ENCODE measurements at places on chromosomes 7 and 10. TPM values are rescaled to one million over a fixed set of nuclear protein-coding genes. Genes with fewer than 3 reads are reported as not detected.

- DNase-seq = no peak
Observed at GRCh38 chr10:15486404-15486803, 115.3 kb upstream of the FAM171A1 start.

DNA sequence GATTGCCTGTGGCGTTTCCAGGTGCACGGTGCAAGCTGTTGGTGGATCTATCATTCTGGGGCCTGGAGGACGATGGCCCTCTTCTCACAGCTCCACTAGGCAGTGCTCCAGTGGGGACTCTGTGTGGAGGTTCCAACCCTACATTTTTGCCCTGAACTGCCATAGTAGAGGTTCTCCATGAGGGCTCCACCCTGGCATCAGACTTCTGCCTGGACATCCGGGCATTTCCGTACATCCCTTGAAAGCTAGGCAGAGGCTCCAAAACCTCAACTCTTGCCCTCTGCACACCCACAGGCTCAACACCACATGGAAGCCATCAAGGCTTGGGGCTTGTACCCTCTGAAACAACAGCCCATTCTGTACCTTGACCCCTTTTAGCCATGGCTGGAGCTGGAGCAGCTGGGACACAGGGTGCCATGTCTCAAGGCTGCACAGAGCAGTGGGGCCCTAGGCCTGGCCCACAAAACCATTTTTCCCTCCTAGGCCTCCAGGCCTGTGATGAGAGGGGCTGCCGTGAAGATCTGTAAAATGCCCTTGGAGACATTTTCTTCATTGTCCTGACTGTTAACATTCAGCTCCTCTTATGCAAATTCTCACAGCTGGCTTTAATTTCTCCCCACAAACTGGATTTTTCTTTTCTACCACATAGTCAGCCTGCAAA is 10.0 kb upstream of the FGL2 start:
- DNase-seq = no peak

- DNase-seq = no peak
Observed at GRCh38 chr7:127905491-127906330, 125.5 kb downstream of the LRRC4 start.

- no peak for DNase-seq
Observed at GRCh38 chr7:96982586-96982985, 22.8 kb upstream of the DLX6 start.

DNA sequence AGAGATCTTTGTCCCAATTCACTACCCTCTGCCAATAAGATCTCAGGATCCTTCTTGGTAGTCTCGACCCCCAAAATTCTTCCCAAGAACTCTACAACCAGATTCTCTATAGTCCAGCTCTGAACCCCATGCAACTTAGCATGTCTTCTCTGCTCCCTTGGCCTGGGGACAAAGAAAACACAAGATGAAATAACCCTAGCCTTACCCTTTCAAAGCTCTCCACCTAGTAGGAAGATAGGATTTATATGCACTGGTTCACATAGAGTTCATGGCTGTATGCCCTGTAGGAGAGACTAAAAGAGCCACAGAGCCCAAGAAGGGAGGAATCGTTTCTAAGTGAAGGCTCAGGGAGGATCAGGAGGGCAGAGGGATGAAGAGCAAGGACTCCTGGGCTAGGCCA is 96.1 kb downstream of the PPP1R3C start:
- DNase-seq = no peak

DNA sequence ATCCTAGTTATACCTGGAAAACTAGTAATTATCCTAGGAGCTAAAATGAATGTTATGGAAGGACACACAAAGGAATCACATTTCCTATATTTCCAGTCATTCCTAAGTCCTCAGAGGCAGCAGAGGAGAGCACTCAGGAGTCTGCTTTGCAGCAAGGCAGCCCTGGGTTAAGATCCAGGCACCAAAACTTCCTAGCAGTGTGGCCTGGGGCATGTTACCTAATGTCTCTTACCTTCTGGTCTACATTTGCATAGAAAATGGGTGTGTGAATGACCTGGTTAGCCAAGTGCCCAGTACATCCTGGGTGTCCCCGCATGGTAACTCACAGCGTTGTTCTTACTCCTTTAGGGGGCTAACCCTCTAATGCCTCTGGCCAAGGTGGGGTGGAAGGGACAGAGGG is 135.9 kb downstream of the TAX1BP1 start:
- no peak for DNase-seq

DNA sequence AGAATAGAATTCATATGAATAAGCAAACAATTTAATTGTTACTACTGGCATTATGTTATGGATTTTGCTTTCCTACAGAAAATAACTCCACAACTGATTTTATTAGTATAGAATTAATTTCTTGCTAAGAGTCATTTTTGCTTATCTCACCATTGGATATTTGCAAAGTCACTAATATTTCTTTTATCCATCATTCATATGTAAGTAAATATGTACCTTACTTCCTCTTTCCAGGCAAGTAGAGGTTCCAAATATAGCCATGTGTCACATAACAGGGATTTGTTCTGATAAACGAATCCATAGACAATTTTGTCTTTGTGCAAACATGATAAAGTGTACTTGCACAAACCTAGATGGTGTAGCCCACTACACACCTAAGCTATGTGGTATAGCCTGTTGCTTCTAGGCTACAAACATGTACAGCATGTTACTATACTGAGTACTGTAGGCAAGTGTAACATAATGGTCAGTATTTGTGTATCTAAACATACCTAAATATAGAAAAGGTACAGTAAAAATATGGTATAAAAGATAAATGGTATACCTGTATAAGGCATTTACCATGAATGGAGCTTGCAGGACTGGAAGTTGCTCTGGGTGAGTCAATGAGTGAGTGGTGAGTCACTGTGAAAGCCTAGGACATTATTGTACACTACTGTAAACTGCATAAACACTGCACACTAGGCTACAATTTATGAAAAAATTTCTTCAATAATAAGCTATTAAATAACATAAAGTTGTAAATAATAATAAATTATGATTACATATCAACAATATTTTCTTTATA is 18.3 kb downstream of the KLLN start:
- DNase-seq = no peak

DNA sequence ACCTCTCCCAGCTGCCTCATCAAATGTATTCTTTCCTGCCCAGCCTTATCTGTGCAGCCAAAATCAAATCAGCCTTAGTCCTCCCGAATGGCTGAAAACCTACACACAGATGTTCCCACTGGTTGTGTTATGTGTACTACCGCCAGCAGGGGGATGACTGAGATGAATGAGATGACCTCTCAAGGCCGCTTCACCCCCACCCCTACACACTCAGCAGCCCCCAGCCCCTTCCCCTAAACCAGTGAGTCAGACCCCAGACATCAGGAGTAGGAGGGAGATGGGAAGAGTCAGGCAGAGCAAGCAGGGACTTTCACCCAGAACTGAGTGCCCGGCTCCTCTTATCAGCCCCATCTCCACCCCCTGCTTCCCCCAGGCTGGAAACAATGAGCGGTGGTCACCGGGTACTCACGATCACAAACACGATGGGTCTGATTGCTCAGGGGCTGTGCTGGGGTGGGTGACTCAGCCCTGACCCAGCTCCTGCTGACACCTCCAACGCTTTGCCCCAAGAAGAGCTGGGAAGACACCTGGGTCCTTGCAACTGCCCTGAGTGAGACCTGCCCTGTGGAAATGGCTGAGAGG is 6.5 kb upstream of the C10orf105 start:
- DNase-seq = peak; percentile 61

GRCh38 chr7:20313626-20314025 is 17.1 kb upstream of the ITGB8 start:
- DNase-seq = no peak

GRCh38 chr7:3067606-3068380 is 24.1 kb upstream of the CARD11 start:
- DNase-seq = no peak

DNA sequence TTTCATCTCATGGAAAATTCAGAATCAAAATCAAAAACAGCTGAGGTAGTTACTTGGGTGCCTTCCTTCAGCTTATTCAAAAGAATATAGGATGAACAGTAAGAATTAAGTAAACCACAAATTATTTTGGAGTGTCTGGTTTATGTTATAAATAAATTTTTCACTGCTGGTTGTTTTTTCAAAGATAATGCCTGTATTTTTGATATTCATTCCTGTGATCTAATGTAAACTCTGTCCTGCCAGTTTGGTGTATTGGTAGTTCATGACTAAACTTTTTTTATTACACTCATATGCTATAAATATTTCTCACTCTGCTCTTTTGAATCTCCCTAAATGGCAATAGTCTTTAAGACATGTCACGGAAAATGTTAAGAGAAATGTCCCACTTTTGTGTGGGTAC is 11.6 kb upstream of the RAB11FIP2 start:
- no peak for DNase-seq

- no peak for DNase-seq
Observed at GRCh38 chr7:99010281-99010680, 131.9 kb downstream of the TRRAP start.

- no peak for DNase-seq
Observed at GRCh38 chr7:29574659-29575058, 11.0 kb downstream of the PRR15 start.

DNA sequence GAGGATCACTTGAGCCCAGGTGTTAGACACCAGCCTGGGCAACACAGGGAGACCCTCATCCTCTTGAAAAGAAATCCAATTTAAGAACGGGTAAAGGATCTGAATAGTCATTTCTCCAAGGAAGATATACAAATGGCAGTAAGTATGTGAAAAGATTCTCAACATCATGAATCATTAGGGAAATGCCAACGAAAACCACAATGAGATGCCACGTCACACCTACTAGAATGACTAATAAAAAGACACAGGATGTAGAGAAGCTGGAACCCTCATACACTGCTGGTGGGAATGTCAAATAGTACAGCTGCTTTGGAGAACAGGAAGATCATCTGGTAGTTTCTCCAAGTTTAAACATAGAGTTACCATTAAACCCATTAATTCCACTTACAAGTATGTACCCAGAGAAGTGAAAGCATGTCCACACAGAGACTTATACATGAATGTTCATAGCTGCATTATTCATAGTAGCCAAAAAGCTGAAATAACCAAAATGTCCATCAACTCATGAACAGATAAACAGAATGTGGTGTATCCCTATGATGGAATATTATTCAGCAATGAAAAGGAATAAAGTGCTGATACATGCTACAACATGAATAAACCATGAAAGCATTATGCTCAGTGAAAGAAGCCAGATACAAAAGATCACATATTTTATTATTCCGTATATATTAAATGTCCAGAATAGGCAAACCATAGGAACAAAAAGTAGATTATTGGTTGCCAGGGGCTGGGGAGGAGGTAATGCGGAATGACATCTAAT is 13.1 kb upstream of the ZMIZ2 start:
- DNase-seq = no peak

DNA sequence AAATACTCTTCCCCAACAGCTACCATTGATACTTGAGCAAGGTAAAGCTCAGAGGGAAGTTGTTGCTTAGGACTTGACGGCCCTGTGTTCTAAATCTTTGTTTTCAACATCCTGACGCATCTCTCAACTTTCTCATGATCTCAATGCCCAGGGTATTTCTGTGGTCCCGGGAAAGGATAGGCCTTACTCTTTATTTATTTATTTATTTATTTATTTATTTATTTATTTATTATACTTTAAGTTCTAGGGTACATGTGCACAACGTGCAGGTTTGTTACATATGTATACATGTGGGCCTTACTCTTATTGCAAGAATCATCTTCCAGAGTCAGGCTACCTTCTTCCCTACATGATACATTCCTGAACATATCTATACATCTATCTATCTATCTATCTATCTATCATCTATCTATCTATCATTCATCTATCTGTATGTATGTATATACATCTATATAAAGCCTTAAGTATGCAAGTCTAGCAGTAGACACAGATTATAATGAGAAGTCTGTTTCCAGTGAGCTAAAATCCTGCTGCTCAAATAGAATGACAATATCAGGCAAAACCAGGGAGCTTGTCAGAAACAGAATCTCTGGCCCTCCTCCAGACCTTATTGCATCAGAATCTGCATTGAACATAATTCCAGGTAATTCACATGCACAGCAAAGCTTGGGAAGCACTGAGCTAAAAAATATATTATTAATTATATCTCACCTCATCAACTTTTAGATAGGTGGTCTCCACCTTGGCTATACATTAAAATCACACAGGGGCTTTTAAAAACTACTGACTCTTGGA is 12.2 kb upstream of the CPA5 start:
- no peak for DNase-seq

Gene RET
- 11.2 TPM for total RNA-seq

DNA sequence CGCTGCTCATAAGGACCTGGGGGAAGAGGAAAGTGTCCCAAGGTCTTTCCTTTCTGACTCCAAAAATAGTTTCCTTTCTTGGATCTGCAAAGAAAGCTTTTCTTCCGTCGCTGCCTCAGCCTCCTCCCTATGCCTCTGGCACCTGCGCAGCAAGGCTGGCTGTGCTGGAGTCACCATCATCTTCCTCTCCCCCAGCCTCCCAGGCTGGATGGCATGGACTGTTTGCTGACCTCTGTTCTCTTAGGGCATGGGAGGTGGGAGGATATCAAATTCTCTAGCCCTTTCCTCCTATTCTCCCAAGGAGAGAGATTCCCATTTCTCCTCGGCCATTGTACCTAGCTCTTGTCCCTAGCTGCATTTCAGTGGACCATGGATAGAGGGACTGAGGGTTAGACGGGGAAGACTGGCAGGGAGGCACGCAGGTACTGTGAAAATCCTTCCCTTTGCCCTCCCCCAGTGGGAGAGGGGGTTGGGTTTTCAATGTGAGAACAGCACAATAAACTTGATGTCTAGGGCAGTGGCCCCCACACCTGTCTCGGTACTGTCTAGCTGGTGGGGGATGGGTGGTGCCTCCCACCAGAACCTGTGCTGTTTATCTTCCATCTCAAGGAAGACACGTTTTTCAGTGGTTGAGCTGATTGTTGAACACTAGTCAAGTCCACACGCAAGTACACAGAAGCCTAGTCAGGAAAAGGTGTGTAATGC is 2.6 kb downstream of the PPP1R35 start:
- no peak for DNase-seq

DNA sequence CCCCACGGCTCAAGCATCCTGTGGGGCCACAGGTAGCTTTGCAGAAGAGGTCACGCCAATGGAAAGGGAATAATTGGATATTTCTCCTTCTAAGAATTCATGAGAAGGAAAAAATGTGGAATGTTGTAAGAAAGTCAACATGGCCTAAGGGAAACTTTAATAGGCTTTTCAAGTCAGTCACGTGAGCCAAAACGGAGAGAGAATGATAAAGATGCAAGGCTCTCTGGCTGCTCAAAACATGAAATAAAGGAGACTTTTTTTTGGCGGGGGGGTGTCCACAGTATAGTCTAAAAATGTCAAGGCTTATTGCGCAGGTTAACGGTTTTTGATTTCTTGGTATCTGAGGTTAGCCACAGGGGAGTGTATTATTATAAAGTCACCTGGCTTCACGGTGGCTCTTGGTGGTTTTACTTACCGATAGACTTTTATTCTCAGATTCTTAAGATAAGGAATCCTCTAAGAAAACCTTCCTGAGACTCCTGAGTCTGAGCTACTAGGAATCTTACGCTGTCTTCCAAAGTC is 148.1 kb downstream of the ARHGAP21 start:
- no peak for DNase-seq
